Hepatic stellate cell (primary cell): ENCODE measurements at places on chromosomes 4 and X.

DNA sequence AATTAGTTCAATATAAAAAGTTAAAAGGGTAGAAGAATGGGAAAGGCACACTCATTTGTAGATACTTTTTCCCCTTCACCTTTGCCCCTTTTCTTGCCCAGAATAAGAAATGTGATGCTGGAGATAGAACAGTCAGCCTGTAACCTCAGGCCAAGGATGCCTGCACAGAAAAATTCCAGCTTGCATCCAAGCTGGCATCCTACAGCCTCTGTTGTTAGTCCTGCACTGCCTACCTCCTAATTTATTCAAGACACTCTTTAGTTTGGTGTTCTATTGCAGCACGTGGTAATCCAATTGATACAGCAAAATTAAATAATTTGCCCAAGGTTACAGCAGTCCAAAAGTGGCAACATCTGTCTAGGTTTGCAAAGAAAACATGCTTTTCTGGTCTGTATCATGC lies 9.7 kb upstream of the USO1 start:
- no peak for DNase-seq

DNA sequence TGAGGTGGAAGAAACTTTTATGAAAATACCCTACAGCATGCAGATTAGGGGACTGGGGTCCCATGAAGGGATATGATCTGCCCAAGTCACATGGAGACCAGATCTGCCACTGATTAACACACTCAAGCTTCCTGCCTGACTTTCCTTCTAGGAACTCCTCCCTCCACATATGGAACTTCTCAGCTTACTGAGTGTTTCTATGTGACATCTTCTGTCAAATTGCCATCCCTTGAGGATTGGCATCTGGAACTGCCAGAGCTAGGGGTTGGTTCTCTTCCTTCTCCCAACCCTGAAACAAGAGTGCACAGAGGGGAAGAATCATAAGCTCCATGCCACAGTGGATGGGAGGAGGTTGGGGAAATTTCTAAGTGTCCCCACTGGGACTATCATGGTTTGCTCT lies 150.6 kb upstream of the MBNL3 start:
- no peak for DNase-seq

GRCh38 chrX:13786048-13786447 lies 30.8 kb downstream of the GPM6B start:
- no peak for DNase-seq

GRCh38 chr4:63541828-63542227 lies 867.4 kb downstream of the TECRL start:
- DNase-seq = no peak

DNA sequence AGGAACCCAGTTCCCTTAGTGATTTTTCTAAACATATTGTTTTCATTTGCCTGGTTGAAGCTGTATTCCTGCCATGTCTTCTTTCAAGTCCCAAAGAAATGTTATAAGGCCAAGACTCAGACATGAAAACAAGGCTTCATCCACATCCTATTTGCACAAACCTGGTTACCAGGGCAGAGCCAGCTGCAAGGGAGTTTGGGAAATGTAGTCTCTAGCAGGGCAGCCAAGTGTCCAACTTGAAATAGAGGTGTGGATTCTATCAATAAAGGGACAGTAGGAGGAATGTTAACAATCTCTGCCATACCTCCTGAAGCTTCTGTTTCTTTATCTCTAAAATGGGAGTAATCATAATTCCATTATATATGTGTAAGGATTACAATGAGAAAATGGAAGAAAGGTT lies 56.6 kb downstream of the INTS12 start:
- no peak for DNase-seq

DNA sequence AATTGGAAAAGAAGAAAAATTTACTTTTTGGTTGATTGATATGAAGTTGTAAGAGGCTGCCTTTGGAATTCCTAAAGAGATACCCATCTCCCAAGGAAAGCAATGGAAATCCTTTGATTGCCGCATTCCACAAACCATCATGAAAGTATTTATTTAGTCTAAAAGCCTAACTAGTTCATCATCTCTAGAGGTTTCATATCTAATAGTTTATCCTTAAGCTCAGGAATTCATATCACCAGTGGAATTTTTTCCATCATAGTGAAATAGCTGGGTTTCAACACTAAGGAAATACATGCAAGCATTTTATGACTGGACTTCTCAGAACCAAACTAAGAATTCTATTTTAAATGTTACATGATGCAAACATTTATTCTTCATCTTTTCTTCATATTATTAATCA lies 144.9 kb downstream of the FBXO8 start:
- DNase-seq = no peak

DNA sequence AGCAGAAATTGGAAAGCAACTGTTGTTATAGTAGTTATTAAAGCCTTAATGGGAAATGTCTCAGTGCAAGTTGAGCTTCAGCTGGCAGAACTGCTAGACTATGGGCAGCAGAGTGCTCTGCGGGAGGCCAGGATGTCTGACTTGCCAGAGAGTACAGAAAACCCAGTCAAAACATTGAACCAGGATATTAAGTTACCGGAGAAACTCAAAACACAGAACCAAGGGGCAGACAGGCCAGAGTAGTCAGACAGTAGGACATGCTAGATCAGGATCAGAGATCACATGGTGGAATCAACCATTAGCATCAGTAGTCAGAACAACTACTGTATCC lies 72.9 kb upstream of the TNIP3 start:
- no peak for DNase-seq

DNA sequence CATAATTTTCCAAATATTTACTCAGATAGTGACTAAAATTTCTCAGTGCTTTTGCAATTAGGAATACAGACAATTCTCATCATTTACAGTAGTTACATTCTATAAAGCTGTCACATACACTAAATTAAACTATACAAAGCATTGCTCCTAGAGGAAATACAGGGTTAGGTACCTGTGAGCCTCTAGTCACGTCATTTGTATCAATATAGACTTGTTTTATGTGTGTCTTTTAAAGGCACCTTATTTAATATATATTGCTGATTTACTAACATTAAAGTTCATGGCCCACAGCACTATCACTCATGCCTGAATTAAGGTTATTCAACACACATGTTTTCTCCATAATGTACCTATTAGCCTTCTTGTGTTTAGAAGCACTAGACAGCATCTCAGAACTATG lies 78.7 kb downstream of the PABPC4L start:
- DNase-seq = no peak
